ENCODE measurements at places on chromosomes 3 and 15.

GRCh38 chr15:42155546-42156242 lies 742 bp downstream of the PLA2G4F start:
- no peak overlapping the region for H3K4me3 ChIP-seq

DNA sequence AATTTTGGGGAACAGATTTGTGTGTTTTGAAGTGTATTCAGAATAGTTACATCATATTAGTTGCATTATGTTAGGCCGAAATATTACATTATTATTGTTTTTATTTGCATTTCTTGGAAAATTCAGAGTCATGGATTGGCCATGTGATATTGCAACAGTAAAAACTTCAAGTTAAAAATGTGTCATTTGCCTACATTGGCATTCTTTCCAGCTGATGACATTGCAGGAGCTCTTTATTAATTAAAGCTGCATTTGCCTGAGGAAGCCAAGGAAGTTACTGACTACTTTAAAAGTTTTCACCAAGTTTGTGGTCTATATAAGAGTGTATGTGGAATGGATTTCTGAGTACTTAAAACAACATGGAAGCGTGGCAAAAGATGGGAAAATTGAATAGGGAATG lies 726.4 kb upstream of the SGO1 start:
- no peak for DNase-seq
- no peaks in the 10 kb centered on the region for H3K4me1 ChIP-seq
- H3K4me3 ChIP-seq = no peak overlapping the region

DNA sequence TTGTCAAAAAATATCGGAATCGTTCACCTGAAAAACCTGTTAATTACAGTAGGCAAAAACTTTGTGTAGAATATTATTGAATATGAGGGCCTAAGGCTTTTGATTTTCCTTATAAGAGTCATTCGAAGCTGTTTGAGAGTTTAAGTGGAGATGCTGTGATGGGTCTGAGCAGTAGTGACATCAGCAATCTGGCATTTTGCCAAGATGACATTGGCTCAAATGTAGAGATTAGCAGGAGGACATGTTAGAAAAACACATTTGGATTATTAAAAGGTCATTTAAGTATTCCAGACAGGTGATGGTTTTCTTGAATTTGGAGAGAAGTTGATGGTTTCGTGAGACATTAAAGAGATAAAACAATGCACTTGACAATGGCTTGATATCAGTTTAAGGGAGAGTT lies 12.9 kb downstream of the OR5AC2 start:
- no peak for DNase-seq
- no peaks in the 10 kb centered on the region for H3K36me3 ChIP-seq
- no peak overlapping the region for H3K27ac ChIP-seq
- no peaks in the 10 kb centered on the region for H3K4me1 ChIP-seq
- H3K27me3 ChIP-seq = no peaks in the 10 kb centered on the region

- no peaks in the 10 kb centered on the region for H3K4me1 ChIP-seq
- no peak overlapping the region for H3K4me3 ChIP-seq
- DNase-seq = no peak
- no peaks in the 10 kb centered on the region for H3K36me3 ChIP-seq
- no peak overlapping the region for H3K27ac ChIP-seq
Observed at GRCh38 chr15:72961346-72961745, 90.9 kb upstream of the NEO1 start.

DNA sequence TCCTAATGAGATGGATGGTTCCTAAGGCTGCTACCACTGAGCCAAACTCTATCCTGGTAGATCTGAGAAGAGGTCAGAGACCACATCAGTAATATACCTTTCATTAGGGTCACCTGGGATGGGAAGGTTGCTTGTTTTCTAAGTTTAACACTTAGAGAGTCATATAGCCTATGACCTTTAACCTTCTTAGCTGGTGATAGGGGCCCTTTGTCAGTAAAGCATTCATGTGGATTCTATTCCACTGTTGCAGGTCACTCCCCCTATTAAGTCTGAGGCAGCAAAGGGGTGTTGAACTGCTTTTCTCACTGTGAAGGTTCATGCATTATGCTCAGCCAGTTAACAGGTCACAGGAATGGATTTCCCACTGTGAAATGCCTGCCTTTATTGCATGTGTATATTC lies 6.1 kb upstream of the ZNF609 start:
- DNase-seq = no peak
- H3K36me3 ChIP-seq = peaks cover 1% of the 10 kb centered on the region

All from activated CD8-positive, alpha-beta T cell treated with anti-CD3 and anti-CD28 coated beads for 36 hours (primary cell).